ENCODE measurements at places on chromosomes 7 and 10. TPM values are rescaled to one million over a fixed set of nuclear protein-coding genes. Genes with fewer than 3 reads are reported as not detected.

DNA sequence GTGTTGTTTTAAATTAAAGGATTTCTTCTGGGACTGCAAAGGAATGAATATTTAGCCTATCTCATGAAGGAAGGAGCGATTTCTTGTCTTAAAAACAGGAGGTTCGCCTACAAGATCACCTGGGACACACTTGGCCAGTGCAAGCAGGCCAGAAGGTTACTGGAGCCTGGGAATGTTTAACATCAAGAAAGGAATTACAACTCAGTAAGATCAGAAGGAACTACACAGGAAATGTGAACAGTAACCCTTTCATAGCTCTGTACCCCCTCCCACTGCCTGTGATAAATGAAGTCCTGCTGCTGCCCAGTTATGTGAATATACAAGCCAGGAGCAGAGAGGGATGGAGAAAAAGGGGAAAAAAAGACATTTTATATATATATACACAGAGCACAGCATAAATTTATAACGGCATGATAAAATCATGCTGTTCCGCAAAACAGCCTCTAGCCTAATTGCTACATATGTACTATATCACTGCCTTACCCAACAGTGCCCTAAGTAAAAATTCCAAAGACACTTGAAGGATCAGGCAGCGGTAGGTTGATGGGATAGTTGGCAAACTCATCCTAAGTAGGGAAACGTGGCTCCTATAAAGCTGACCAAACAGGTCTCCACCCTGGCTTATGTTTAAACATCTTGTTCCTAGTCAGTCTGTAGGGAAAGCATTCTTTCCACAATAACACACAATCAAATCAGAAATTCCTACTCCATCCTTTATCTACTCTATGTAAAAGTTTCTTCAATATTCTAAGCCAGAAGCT lies 63.8 kb downstream of the ZNF438 start:
- no peak for DNase-seq

- no peak for DNase-seq
These were observed 1.2 kb downstream of the HMX2 start for GRCh38 chr10:123149162-123149567.

DNA sequence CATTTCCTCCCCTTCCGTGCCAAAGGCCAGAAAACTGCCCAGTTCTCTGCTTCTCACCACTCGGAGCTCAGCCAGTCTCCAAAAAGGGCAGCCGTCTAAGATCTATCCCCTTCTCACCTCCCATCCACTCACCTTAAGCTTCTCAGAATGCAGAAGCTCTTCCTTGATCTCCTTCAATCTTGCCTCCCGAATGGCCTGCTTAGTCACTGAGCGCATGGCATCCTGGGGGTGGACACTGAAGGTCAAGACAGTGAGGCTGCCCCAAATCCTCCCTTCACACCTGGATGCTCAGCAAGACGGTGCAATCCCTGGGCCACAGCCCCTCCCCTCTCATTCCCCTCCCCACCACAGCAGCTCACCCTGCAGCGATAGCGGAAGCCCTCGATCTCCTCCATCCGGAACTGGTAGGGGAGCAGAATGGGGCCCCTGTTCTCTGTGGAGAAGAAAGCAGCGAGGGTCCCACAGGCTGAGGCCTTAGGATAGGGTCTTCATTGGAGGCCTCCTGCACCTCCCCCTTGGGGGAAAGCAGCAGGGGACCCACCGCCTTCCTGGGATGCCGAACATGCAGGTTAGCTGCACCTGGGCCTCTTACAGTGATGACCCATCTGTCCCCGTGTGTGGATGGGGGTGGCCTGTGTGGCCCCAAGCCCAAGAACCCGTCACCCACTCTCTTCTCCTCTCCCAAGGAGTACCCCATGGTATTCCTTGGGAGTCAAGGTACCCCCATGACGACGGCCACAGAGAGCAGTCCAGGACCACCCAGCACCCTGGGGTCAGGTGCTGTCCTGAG lies 4.7 kb downstream of the DDX56 start:
- no peak for DNase-seq

GRCh38 chr10:86522510-86522855 lies 891 bp upstream of the WAPL start:
- DNase-seq: no peak

Gene SPACDR
- total RNA-seq: 0.76 TPM
